ENCODE measurements at places on chromosomes 12 and 14.

DNA sequence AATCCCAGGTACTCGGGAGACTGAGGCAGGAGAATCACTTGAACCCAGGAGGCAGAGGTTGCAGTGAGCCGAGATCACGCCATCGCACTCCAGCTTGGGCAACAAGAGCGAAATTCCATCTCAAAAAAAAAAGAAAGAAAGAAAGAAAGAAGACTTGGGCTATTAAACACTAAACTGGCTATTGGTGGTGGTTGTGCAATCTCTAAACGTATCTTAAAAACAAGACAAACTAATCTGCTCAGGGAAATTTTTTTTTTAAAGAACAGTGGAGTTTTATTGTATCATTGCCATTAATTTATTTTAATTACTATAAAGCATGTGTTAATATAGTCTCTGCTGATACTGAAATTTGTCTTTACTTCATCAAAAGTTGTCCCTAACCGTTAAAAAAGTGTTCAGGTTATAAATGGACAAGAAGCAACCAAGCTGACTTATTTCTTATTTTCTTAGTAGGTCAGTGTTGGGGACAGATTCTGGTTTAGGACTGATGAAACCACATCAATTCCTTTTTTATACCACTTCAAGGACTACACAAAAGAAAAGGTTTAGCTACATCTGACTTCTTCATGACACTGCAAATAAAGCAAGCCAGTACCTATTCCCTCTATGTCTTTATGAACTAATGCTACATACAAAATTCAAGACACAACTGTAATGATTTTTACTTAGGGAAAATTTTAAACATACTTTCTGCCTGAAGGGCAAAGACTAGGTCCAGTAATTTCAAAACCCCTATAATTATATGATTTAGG is 68.7 kb upstream of the KRAS start:
- no peak for DNase-seq

DNA sequence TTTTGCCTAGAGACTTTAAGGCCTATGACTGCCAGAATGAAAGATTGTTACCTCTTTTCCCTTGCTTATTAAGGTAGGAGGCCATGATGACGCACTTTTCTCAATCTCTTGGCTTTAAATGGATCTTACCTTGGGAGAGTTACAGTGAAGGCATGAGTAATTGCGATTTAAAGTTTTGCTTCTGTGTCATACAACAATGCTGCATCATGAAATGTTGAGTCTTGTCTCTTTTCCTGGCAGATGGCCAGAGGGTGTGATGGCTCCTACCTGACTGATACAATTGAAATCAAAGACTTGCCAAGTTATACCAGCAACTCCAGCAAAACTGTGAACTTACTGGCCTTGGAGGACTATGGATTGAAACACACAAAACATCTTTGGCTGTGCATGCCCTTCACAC is 17.2 kb upstream of the LRRK2 start:
- no peak for DNase-seq

GRCh38 chr14:84857571-84857970 is 672.4 kb upstream of the FLRT2 start:
- DNase-seq = no peak

DNA sequence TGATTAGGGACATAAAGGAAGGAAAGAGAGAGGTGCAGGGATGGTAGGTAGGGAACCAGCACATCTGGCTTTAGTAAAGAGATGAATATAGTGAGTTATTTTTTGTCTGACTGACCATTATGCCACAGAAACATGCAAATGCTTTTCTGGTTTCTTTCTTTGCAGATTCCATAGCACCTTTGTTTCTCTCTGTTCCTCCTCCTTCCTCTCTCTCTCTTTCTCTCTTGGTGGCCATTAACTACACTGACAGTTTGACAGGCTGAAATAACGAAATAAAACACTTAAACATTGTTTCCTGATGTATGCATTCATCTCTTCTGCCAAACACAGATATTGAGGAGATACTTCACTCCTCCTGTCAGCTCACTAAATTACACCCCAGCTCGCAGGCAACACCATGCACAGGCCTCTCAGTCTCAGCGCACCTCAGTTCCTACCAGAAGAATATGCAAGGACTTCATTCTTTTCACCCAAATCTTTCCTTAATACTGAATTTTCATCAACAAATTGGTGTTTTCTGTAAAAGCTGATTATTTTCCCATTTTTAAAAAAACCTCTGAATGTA is 406.9 kb upstream of the SOX5 start:
- no peak for DNase-seq

DNA sequence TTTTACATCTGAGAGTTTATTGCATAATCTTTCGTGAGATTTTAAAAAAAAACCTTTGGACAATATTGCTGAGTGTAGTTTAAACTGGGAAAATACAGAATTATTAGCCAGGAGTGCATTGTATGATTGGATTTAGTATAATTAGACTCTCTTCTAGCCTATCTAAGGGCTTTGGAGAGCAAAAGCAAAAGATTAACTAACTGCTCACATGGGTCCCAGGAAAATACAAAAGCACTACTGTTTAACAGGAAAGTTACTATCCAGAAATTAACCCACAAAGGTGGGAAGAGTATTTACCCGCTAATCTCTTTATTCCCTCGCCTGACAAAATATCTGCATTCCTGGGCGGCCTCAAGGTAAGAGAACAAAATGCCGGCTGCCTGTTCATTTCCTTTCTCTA is 309.5 kb downstream of the ATXN7L3B start:
- no peak for DNase-seq

DNA sequence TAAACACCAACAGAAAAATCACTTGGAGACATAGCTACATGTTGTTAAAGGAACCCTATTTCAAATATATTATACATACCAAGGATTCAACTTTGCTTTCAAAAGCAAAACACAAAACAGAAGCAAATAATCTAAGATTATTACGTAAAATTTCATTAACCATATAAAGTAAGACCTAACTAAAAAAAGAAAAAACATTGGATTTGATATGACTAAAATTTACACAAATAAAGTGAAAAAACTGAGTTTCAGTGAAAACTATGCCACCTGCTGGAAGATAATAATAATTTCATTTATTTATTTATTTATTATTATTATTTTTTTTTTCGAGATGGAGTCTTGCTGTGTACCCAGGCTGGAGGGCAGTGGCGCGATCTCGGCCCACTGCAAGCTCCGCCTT is 45.2 kb downstream of the WDHD1 start:
- no peak for DNase-seq

GRCh38 chr12:42172441-42173210 is 28.0 kb upstream of the GXYLT1 start:
- no peak for DNase-seq

DNA sequence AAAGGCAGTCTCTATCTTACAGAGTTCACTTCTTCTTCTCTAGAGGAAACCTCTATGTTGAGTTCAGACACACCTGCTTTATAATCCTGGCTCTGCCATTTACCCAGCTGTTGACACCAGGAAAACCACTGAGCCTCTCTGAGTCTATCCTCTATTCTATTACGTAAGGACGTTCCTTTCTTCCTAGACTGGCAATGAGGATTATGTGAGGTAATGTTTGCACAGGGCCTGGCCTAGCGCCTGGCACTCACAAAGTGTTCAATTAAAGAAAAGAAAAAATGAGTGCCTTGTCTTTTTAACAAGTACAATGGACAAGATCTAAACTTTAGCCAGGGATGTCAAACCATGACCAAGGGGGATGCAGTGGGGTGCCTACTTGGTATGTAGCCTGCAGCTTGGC is 641.9 kb upstream of the TBX3 start:
- no peak for DNase-seq

DNA sequence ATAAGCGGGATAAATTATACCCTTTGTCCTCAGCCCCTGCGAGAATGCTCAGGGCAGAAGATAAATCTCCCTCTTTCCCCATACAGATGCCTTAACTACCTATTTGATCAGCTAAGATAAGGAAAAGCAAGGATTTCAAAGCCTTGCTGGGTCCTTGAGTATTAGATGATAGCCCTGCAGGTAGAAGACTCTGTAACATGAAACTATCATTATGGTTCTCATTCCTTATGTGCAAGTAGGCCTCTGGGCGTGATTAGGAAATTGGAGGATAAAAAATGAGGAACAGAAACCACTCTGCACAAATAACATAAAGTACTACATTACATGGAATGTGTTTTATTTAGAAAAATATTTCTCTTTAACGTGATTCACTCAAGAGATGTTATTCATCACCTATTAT is 14.5 kb upstream of the WDR89 start:
- no peak for DNase-seq

DNA sequence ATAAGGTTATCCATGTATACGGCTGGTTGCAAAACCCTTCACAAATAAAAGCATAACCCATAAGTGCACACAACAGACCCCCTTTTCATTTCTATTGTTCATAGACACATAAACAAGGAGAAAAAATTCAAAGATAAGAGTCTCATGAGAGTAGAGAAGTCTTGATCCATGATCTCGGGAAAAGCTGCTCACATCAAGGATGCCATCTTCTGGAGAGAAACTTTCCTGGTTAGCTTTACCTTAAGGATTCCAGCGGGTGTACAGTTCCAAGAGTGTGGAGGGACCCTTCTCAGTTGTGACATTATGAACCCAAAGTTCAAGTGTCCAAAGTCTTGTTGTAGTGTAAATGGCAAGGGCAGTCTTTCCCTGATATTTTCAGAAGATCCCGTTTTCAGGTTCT is 144.5 kb downstream of the LLPH start:
- no peak for DNase-seq

- no peak for DNase-seq
Measured at GRCh38 chr14:104687601-104688504, 1.6 kb upstream of the INF2 start.

- no peak for DNase-seq
Measured at GRCh38 chr12:13187399-13187798, 9.1 kb upstream of the EMP1 start.

DNA sequence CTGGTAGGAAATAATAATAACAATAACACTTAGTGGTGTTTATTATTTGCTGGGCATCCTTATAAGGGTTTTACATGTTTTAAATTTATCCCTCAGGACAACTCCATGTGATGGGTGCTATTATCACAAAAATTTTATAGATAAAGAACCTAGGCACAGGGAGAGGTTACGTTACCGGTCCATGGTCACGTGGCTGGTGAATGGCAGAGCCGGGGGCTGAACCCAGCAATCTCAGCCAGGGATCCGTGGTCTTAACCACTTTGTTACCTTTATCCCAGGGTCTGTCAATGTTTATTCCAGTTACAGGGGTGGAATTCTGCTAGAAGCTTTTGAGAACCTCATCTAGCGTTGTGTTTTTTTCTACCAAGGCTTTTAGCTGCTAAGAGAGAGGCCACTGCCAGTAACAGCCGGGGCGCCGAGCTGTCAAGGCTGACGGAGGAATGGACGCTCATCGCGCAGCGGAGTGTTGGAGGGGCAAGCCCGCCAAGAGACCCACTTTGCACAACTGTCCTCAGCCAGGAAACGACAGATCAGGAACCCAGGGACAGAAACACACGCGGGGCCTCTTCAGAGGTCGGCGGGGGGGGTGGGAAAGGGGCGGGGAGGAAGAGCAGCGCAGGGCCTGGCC is 418 bp downstream of the AMN1 start:
- no peak for DNase-seq

- peak; percentile 11 for DNase-seq
Measured at GRCh38 chr12:27843714-27844245, 63.7 kb upstream of the MANSC4 start.

- DNase-seq = no peak
Measured at GRCh38 chr12:88367231-88367630, 213.0 kb downstream of the KITLG start.

DNA sequence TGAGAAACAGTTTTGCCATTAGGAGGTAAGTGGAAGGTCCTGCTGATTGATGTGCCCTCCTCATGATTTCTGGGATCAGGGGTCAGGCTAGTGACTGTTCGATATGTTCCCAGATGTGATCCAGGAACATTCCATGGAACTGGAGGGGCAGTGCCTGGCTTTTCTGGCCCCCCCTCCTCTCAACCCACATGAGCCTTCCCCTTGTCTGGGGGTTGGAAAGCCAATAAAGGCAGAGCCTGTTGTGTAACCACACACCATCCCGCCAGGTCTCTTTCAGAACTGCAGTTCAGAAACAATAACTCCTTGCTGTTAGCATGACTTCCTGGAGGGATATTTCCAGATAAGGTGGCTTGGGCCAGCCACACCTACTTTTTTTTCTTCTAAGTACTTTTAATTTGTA is 17.8 kb downstream of the SMOC1 start:
- DNase-seq = no peak

DNA sequence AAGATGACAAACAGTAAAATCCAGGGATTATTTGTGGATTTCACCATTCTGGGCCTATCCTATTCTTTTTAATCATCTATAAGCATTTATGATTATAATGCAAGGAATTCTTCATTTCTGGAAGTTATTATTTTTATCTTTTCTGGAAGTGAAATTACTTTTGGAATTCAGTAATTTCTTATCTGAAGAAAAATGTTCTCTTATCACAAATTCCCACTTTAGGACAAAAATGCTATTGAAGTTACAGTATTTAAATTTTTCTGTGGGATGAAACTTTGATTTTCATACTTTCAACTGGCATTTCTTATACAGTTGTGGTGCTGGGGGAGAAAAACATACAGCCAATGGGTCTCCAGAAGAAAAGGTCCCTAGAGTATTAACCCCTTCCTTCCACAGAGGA is 96.0 kb downstream of the CAND1 start:
- DNase-seq = no peak

GRCh38 chr12:16605642-16606116 is 283 bp downstream of the LMO3 start:
- peak; percentile 28 for DNase-seq

- peak; percentile 41 for DNase-seq
Measured at GRCh38 chr12:120529641-120530417, 871 bp upstream of the COQ5 start.

DNA sequence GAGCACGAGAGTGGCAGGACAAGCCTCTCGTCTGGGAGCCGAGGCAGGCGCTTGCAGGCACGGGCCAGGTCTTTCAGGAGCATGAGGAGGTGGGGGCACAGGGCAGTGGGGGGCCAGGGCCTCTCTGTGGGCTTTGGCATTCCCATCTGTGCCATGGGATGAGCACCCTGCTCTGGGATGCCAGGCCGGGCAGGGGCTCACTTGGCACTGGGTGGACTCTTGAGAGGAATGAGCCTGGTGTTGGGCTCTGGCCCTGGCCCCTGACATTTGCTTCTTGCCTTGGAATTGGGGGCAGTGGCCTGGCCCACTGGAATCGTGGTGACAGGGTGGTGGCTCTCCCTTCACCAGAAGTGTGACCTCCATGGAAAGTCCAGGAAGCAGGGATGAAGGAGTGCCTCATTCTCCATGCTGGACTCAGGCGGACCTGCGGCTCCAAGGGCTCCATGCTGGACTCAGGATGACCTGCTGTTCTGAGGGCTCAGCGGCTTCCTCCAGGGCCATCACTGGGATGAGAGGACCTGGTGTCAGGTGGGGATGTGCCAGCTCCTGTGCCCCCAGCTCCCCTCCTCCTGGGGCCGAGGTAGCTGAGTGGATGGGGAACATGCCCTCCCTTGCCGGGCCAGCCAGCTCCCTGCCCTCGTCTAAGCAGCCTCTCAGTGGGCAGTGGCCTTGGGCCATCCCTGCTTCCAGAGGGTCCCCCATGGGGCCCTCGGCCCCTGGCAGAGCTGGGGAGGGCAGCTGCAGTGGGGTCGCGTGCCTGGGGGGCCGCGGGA is 220.3 kb downstream of the KIF26A start:
- peak; percentile 6 for DNase-seq
